ENCODE measurements at places on chromosomes 2 and 18.

GRCh38 chr2:126882181-126882580, 16.5 kb upstream of the TEX51 start:
- no peak for DNase-seq

DNA sequence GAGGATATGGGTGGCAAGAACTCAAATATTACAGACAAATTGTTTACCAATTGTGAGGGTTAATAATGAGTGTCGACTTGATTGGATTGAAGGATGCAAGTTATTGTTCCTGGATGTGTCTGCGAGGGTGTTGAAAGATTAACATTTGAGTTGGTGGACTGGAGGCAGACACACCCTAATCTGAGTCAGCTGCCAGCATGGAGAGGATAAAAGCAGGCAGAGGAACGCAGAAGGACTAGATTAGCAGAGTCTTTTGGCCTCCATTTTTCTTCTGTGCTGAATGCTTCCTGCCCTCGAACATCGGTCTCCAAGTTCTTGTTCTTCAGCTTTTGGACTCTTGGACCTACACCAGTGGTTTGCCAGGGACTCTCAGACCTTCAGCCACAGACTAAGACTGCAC, 1503.7 kb downstream of the LRP1B start:
- no peak for DNase-seq

DNA sequence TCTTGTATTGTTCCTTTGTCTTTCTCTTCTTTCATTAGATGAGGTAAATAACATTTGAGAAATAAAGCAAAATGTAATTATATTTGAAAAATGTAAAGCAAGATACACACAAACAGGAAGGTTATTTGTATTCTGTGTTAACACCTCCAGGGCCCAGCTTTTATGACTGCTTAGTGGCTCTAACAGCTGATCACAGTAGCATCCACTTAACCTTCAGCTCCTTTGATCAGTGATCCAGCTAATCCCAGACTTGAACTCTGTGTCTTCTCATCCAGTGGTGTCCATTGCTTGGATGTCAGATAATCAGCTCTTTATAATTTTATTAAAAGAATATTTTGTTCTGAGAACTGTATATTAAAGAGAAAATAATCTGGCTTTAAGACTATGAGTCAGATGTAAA, 44.5 kb downstream of the PSMD14 start:
- DNase-seq = no peak

GRCh38 chr2:228771774-228772173, 499.3 kb downstream of the PID1 start:
- no peak for DNase-seq

DNA sequence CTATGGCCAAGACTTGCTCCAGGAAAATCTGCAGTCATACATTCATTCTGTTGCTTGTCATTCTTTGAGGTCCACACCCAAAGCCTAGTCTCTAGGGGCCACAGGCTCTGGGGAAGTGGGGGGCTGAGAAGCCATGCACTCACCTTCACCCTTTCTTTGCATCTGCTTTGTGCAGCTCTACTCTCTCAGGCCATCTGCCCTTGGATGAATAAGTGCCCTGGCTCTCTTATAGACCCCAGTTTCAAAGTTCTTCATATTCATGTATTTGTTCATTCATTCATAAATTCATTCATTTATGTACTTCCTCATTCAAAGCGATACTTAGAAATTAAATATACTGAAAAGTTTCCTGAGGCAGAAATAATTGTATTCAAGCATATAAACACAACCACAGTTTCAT, 130.3 kb upstream of the FAM98A start:
- no peak for DNase-seq

DNA sequence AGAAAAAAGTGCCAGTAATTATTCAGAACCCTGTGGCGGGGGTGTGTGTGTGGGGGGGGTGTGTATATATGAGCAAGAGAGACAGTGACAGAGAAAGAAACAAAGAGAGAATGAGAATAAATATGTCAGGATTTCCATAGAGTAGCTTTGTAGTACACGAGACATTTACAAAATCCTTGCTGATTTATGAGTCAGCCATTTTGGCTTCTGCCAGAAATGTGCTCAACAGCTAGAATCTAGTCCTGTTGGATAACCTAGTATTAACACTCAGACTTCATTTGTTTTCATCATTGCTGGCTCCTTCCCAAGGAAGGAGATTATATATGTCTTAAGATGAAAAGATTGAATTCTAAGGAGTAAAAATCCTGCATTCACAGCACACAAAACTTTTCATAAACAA, 140.5 kb upstream of the HNRNPA3 start:
- no peak for DNase-seq

DNA sequence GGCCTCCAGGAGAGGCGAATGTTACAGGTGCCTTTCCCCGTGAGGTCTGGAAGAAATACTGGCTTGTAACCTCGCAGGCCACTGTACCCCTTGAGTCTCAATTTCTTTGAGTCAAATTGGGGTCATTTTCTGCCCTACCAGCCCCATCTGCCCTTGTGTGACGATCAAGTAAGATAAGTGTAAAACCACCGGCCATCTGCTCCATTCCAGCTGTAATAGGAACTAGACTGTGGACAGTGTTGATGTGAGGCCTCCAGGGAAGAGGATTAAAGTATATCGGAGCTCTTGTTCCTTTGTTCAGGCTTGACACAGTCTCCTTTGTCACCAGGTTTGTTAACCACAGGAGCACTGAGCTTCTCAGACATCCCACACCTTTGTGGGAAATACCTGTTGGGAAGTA, 65.6 kb downstream of the MRPS9 start:
- DNase-seq = no peak

DNA sequence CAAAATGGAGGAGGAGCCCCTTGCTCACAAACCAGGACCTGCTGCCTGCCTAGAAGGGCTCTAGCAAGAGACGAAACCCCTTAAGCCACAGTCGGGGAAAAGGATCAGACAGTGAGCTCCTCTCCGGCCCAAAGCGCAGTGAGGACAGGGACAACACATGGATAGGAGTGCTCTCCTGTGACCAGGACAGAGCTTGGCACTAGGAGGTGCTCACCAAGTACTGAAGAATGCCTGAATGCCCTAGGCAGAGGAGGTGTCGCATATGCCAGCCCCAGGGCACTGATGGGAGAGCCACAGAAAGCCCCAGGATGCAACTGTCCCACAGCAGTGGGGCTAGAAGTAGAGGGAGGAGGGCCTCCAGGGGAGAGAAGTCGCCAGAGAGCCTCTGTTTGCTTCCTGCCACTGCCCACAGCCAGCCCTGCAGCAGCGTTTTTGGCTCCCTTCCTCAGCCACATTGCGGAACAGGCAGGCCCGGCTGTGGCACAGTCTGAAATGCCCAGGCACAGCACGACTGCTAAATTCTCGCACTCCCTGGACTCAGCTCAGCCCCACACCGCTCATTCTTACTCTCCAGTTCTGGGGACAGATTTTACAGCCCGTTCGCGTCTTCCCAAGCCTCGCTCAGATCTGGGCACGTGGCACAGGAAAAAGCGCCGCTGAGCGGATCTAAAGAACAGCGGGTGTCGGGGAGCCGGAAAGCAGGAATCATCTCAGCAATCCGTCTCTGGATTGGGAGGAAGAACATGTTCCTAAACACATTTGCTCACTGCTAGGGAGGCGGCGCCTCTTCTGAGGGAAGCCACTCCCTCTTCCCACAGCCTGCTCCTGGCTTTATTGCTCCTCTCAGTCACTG, 98.7 kb upstream of the POU3F3 start:
- DNase-seq = peak; percentile 8

DNA sequence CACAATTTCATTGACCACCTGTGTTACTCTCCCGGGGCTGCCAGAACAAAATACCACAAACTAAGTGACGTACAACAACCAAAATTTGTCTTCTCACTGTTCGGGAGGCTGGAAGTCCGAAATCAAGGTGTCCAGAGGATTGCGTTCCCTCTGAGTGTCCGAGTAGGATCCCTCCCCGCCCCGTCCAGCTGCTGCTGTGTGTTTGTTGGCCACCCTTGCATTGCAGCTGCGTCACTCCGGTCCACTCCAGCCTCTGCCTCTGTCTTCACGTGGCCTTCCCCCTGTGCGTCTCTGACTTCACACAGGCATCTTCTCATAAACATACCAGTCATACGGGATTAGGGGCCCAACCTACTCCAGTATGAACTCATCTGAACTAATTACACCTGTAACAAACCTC, 251.8 kb upstream of the SMIM21 start:
- no peak for DNase-seq

- no peak for DNase-seq
Observed at GRCh38 chr2:222261504-222261903, 37.3 kb downstream of the PAX3 start.

- DNase-seq = peak; percentile 55
Observed at GRCh38 chr18:58781627-58782194, 83.0 kb upstream of the ZNF532 start.

- peak; percentile 29 for DNase-seq
Observed at GRCh38 chr18:74623047-74623816, 25.6 kb downstream of the ZNF407 start.

GRCh38 chr2:64987956-64988419, 1.2 kb upstream of the SLC1A4 start:
- DNase-seq = no peak

- DNase-seq = no peak
Observed at GRCh38 chr2:2787301-2787907, 456.3 kb upstream of the MYT1L start.

GRCh38 chr2:136206613-136207012, 88.7 kb upstream of the CXCR4 start:
- no peak for DNase-seq

- no peak for DNase-seq
Observed at GRCh38 chr18:66575263-66575662, 28.6 kb downstream of the CDH19 start.

DNA sequence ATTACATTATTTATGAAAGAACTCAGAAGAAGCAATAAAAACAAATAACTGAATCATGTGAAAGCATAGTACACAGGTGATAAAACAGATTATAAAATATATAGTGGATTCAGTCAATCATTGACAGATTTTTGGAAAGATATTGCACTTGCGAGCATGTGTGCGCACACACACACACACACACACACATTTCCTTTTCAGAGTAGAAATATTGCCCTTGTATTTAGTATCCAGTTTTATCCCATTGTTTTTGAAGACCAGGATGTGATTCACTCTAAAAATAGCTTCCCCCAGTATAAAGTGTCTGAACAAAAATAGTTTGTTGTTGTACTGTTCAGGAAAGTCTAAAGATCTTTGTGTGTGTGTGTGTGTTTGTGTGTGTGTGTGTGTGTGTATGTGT, 145.5 kb downstream of the CALCRL start:
- DNase-seq = no peak

- no peak for DNase-seq
Observed at GRCh38 chr2:239997686-239998409, 27.3 kb downstream of the NDUFA10 start.

DNA sequence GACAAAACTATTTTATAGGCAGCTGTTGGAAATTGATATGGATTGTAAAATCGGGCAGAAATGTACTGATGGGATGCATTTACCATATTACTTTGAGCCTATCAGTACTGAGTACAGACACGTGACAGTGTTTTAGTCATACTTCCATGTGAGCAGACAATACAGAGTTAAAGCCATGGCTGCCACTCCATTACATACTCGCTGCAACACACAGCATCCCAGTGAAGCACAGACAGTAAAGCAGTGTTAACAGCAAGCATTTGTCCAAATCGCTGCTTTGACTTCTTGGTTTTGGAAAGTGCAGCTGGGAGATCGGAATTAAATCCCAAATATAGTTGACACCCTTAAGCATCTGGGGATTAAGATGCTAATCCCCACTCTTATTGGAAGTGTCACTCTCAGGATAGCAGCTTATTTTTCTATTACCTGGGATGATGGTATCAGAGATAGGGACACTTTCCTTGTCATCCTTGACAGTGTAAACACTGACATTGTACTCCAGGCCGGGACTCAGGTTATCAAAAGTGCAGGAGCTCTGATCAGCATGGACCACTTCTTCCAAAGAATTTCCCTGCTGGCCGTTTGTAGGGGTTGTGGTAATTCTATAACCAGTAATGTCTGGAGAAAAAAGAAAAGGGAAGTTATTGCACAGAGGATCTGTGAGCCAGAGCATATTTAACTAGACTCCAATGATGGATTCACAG, 41.6 kb downstream of the FN1 start:
- no peak for DNase-seq

DNA sequence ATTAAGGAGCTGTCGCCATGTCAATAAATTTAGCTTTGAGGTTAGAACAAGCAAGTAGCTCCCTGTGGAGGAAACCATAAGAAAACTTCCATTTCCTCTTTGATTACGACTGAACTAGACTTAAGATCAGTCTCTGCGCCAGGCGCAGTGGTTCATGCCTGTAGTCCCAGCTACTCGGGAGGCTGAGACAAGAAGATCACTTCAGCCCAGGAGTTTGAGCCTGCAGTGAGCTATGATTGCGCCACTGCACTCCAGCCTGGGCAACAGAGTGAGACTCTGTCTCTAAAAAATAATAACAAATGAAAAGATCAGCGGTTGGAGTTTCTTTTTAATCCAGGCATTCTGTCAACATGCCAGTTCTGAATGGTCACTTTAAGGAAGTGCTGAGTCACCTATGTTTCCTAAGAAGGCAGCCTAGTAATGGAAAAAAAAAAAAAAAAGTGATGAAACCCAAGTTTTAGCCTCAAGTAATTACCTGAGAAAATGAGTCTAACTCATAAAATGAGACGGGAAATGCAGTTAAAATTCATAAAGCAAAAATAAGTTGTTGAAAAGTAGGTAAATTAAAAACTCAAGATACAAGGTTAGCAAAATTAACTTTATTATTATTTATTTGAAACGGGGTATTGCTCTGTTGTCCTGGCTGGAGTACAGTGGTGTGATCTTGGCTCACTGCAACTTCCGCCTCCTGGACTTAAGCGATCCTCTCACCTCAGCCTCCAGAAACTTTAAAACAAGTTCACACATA, 10.2 kb downstream of the C18orf32 start:
- DNase-seq = no peak

DNA sequence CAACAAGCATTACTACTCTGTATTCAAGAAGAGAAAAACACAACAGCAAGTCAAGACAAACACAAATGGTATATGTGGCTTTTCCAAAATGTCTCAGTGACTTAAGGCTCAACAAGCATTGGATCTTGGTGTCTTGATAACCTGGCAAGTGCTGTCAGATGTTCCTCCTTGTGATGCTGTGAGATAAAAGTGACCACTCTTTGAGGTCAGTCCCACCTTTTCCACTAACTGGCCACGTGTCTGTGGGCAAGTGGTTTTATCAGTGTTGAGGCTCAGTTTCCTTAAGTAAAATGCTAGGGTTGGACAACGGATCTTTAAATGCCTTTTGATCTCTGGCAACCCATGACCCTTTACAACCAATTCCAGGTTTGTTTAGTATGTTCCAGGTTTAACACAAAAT, 98.7 kb downstream of the BCL2 start:
- DNase-seq = no peak

DNA sequence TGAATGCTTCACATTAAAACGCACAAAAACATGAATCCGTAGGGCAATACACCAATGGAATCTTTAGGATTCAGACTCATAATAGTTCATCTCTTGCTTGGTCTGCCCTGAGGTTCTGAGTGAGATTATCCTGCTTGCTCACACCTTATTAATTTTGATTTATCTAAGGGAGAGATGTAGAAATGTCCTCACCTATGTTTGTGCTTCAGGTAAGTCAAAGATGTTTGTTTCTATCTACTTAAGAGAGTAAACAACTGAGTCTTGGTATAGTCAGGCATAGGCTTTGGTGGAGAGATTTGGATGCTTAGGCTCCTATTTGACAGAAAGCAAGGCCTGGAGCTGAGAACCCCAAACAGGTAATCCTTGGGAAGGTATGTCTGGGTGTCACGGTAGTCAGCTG, 231.0 kb upstream of the TNP1 start:
- DNase-seq = no peak

GRCh38 chr2:46246790-46247189, 50.4 kb upstream of the EPAS1 start:
- DNase-seq = no peak

- no peak for DNase-seq
Observed at GRCh38 chr18:34928088-34928753, 113.0 kb upstream of the MAPRE2 start.

- no peak for DNase-seq
Observed at GRCh38 chr2:203687165-203687564, 19.3 kb upstream of the CD28 start.

Data from frontal cortex (tissue), 4 donors.